ENCODE measurements at places on chromosomes 16 and 17.

DNA sequence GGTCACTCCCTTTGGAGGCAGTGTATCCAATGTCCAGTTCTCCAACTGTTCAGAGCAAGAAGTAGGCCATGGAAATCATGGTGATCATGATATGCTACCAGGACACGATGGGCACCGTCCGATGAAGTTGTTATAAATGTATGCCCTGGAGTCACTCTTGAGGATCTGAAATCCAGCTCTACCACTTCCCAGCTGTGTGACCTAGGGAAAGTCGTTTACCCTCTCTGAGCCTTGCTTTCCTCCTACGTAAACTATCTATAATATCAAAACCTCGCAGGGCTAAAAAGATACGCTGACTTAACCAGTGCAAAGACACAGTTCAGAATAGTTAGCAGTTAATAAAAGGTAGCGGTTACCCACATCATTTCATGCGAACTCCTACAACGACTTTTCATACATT is 194.2 kb downstream of the XYLT1 start:
- DNase-seq = no peak

DNA sequence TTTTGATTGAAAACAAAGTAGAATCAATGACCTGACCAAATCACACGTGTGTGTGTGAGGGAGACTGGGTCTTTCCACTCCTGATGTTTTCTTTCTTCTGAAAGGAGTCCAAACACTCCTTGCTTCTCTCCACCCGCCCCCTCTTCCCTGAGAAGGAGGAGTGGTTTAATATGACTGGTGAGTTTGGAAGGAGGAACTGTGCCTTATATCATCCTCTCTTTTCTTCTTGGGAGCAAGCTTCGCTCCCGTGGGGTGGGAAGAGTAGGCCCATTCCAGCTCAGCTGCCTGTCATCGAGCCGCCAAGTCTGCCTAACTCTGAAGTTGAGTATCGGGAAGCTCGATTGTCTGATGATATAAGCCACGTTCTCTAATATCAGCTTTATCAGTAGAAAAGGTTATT is 96.5 kb downstream of the YPEL2 start:
- DNase-seq = no peak

DNA sequence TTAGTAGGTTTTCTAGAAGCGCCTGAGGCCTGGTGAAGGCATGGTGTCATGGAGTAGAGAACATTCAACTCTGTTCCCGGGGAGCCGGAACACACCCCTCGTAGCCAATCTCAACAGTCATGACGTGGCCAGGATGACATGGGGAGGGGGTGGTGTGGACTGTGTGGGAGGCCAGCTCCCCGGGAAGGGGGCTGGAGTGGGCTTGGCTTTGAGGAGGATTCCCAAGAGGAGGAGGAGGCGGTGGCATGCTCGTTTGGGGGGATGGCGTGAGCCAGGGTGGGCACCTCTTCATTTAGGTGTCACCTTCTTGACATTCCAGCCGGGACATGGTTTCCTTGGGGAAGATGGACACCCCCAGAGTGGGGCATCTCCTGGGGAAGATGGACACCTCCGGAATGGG is 257.5 kb downstream of the SEC14L1 start:
- no peak for DNase-seq

- DNase-seq = peak; percentile 30
Measured at GRCh38 chr17:50198026-50198669, 3.3 kb downstream of the COL1A1 start.

DNA sequence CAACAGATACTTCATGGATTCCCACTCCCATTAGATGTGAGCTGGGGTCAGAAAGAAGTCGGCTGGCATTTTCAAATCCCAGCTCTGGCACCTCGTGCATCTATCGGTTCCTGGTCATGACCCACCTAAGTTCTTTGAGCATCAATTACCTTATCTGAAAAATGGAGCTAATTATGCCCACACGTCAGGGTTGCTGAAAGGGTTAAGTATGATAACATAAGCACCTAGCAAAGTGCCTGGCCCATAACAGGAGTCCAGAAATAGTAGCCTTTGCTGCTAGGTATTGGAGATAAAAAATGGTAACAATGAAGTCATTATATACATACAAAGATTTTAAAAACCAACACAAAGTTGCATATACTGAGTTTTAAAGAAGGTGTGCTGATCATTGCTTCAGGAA is 14.1 kb upstream of the GNA13 start:
- no peak for DNase-seq

GRCh38 chr16:60788631-60789030 is 1247.6 kb downstream of the CDH8 start:
- no peak for DNase-seq

DNA sequence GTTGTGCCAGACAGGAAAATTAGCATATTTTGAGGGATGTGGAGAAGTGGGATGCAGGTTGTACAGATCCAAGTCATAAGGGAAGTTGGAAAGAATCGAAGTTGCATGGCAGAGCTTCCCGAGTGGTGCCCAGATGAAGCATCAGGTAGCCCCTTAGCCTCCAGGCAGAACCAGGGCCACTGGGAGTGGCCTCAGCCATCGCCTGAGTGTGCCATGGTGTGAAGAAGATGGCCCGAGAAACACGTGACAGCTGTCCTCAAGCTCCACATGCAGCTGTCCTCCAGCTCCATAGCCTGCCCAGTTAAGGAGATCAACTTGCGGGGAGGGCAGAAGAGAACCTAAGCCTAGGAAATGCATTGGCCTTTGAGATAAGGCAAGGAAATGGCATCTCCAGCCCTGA is 33.5 kb downstream of the TMC6 start:
- no peak for DNase-seq

GRCh38 chr17:18004345-18004744 is 31.7 kb downstream of the DRC3 start:
- no peak for DNase-seq

- no peak for DNase-seq
Measured at GRCh38 chr17:66755101-66755943, 79.6 kb upstream of the CACNG5 start.

- DNase-seq = no peak
Measured at GRCh38 chr16:12293017-12293618, 316.6 kb downstream of the SNX29 start.

DNA sequence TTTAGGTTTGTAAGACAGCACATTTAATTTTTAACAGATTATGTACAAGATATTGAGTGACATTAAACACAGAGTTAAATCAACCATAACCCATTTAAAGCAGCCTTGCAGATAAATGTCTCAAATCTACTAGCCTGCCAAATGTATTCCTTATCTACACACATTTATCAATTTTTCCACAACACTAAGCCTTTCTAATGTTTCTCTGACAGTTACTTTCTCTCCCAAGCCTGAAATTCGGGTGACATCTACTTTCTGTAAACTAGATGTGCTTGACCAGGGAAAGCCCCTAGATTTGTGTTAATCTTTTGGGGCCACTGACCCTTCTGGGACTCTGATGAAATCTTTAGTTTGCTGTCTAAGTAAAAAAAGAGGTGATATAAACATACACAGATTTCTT is 69.0 kb downstream of the CDH13 start:
- DNase-seq = no peak

GRCh38 chr16:69013991-69014390 is 91.5 kb upstream of the HAS3 start:
- DNase-seq = no peak

DNA sequence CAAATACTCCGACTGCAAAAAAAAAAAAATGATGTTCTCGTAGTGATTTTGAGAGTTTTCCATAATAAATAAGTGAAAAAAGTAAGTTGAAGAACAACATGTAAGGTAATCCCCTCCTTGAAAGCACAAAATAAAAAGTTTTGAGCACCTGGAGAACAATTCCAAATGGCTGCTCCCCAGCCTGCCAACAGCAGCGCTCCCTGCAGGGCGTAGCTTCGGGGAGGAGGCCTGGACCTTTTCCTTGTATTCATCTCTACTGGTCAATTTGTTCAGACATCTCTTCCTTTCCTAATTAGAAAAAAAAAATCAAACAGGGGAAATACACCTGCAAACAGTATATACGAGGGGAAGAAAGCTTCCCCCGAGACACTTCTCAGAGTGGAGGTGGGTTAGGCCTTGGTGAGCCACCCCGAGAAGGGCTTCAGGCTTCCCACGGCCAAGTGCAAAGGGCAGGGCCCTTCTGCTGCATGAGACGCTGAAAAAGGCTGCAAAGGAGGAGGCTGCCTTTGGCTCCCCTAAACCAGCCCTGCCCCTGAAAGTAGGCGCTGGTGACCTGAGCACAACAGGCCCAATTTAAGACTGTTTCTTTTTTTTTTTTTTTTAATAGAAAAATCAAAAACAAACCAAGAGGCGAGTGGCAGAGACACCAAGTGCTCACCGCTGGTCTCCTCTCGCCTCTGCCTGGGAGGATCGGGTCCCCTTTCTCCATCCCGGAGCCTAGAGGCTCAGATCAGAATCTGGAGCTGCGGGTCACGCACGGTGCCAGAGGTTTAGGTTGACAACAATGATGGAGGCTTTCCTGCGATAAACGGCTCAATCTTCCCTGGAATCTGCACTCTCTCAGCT is 193.1 kb upstream of the FOXF1 start:
- no peak for DNase-seq

GRCh38 chr16:53090591-53091411 is 36.0 kb downstream of the CHD9 start:
- no peak for DNase-seq

DNA sequence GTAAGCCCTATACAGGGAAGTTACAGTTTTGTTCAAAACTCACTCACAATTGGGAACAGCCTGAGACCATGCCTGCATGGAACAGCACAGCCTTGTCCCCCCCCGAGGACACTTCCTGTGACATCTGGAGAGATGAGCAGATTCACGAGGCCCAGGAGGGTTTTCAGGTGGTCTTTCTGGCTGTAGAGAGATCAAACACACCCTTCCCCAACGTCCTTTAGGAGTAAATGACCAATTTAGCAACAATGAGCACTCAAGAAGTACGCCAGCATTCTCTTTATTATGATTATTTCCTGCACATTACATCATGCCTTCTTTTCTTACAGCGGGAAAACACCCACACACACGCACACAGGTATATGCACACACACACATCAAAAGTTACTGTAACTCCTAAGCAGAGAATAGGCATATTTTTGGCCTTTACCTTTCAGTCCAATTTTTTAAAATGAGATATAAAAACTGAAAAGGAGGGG is 39.0 kb downstream of the ADCY9 start:
- DNase-seq = no peak

DNA sequence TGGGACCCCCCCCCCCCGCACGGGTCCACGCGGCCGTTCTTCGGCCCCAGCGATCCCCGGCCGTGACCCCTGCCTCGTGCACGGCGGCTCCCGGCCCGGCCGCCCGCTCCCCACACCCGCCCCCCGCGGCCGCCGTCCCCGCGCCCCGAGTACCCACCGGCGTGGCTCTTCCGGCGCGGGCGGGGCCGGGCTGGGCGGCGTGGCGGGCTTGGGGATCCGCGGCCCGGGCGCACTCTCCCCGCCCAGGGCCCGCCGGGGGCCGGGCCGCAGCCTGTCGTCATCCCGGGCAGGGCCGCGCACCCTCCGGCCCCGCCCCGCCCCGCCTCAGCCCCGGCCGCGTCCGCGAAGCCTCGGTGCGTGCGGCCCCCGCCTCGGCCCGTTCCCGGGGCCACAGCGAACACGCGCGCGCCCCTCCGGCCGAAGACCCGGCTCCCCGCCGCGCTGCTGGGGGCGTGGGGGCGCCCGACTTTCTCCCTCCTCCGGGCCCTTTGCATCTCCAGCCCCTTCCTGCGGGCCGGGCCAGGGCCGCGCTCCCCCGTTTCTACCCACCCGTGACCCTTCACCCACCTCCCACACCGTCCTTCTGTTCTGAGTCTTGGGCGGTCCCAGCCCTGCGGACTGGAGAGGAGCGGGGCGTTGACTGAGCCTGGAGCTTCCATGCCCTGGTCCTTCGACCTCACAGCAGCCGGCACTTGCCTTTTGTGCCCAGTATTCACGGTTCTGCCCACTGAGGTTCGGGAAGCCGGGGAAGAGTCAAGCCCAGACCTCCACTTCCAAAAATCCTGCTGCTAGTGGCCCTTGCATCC is 840 bp downstream of the MYO1C start:
- DNase-seq = no peak

DNA sequence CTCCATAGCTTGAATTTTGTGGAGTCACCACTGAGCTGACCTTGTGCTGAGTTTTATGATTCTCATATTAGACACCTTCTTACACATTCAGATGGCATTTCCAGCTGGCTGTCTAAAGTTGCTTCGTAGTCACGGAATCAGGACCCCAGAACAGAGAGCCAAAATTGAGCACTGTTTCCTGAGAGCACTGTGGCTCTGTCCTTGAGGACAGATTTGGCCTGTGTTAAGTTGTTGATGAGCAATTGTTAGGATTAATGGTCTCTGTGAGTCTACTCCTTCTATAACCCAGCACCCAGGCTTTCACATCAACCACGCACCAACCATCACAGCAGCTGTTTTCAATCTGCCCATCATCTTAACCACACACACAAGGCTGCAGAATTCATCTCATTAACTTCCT is 277.5 kb upstream of the HSBP1 start:
- no peak for DNase-seq

GRCh38 chr17:55266958-55267688 is 2.4 kb downstream of the HLF start:
- no peak for DNase-seq

GRCh38 chr16:78001451-78002025 is 20.8 kb upstream of the CLEC3A start:
- DNase-seq = no peak

GRCh38 chr17:30296499-30297080 is 4.8 kb upstream of the BLMH start:
- no peak for DNase-seq

- DNase-seq = no peak
Measured at GRCh38 chr16:27685807-27686206, 135.9 kb downstream of the KATNIP start.

GRCh38 chr16:56525236-56525635 is 5.4 kb upstream of the BBS2 start:
- DNase-seq = no peak

GRCh38 chr17:45369421-45369820 is 52.6 kb upstream of the MAP3K14 start:
- DNase-seq = no peak

DNA sequence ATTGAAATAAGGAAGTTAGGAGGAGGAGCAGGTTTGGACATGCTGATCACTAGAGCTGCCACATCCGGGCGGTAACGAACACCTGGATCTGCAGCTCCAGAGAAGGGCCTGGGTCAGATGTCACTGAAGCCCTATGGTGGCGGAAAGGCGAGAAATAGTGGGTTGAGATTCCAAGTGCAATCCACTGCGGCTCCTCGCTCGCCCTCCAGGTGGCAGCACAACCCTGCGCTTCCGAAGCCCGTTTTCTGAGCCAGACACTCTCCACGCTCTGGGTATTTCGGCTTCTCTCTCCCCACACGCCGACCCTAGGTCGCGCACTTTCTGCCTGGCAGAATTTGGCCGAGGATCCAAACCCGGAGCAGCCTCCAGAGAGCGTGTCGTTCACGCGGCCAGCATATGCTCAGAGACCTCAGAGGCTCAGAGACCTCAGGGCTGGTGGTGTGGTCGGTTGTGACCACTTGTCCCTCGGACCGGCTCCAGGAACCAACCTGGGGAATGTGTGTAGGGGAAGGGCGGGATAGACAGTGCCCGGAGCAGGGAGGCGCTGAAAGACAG is 922 bp upstream of the SLC2A4 start:
- DNase-seq = peak; percentile 88

DNA sequence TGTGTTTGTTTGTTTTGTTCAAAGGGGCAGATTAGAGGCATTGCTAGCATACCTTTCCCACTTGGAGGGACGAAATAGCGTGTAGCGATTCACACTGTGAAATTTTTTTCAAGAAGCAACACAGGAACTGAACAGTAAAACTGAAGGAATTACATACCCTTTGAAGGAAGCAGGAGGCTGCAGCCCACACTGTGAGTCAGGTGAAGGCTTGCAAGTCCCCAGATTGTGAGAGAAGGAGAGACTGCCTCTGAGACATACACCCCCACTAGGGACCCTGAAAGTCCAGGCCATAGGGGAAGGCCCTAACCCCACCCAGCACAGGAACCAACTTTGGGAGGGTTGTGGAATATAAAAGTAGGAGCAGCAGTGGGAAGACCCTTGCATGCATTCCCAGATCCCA is 69.6 kb upstream of the HS3ST3A1 start:
- DNase-seq = no peak
